Activated CD4-positive, alpha-beta T cell treated with anti-CD3 and anti-CD28 coated beads for 36 hours (primary cell): ENCODE measurements at places on chromosomes 4 and X. TPM values are rescaled to one million over a fixed set of nuclear protein-coding genes. Genes with fewer than 3 reads are reported as not detected.

JCHAIN gene
- not detected for total RNA-seq

GRCh38 chr4:55340266-55340665, 5.8 kb upstream of the SRD5A3 start:
- H3K4me1 ChIP-seq: peaks cover 25% of the 10 kb centered on the region
- DNase-seq: no peak
- H3K27me3 ChIP-seq: no peaks in the 10 kb centered on the region
- no peak overlapping the region for H3K4me3 ChIP-seq
- H3K36me3 ChIP-seq: no peaks in the 10 kb centered on the region

F9 gene
- not detected for total RNA-seq

GRCh38 chr4:93436000-93436626, 392.4 kb upstream of the ATOH1 start:
- H3K4me1 ChIP-seq: no peaks in the 10 kb centered on the region
- no peaks in the 10 kb centered on the region for H3K36me3 ChIP-seq
- DNase-seq: no peak
- no peak overlapping the region for H3K4me3 ChIP-seq
- H3K27me3 ChIP-seq: no peaks in the 10 kb centered on the region

- no peak overlapping the region for H3K27ac ChIP-seq
- no peaks in the 10 kb centered on the region for H3K4me1 ChIP-seq
- no peaks in the 10 kb centered on the region for H3K27me3 ChIP-seq
- H3K36me3 ChIP-seq: peaks cover 8% of the 10 kb centered on the region
- no peak overlapping the region for H3K4me3 ChIP-seq
- DNase-seq: no peak
These were observed 13.4 kb upstream of the CLCN4 start for GRCh38 chrX:10143071-10143983.

HELT gene
- total RNA-seq: not detected

KIAA1210 gene
- total RNA-seq: not detected

DNA sequence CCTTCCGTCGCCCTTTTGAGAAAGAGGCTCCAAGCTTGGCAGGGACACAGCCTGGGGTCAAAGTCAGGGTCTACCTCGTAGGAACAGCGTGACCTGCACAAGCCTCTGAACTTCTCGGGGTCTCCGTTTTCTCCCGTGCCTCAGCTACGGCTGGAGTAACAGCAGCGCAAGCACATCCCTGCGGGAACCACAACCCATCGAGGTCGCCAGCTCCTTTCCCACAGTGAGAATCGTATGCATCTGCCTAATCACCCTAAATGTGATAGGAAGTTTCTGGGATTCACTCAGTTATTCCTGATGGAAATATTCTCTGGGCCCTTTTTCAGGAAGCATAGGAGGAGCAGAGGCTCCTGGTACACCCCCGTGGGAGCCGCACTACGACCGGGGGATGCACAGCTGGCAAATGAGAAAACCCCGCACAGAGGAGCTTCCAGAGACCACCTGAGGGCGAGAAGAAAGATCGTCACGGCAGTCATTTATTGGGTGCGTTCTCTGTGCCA, 24.7 kb downstream of the PPP2R2C start:
- no peaks in the 10 kb centered on the region for H3K36me3 ChIP-seq
- peaks cover 10% of the 10 kb centered on the region for H3K27me3 ChIP-seq
- no peak overlapping the region for H3K4me3 ChIP-seq
- no peak overlapping the region for H3K27ac ChIP-seq

DNA sequence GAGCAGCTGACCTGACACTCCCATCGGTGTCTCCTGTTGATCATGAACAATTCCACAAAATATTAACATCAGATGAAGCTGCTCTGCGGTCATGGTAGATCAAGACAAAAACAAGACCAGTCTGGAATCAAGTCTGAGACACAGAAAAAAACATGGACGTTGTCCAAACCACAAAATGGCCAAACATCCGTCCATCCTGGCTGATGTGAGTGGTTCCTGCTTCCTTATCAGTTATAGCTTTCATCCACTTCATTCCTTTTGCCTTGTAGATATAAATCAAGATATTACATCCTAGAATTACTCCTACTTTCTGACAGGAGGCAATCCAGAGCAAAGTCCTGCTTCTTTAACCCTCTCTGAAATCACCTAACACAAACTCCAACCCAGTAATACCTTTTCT, 28.8 kb upstream of the PCSK1N start:
- no peaks in the 10 kb centered on the region for H3K4me1 ChIP-seq
- no peak overlapping the region for H3K4me3 ChIP-seq
- peaks cover 2% of the 10 kb centered on the region for H3K27me3 ChIP-seq

DNA sequence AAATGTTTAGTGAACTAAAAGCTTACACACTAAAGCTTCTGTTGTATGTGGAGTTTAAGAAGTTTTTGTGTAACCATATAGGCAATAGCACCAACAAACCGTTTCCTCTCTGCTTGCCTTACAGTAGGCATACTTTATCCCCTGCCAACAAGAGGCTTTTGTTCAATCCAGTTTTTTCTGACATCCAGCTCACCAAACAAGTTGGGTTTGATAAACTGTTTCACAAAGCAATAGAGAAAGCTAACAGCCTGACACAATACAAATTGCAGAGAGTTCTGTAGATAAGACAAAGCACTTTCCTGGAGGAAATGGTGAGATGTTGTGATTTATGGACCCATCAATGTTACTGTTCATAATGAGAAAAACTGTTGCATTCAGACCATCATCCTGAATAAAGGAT, 53.8 kb downstream of the PACRGL start:
- H3K4me1 ChIP-seq: no peaks in the 10 kb centered on the region
- DNase-seq: no peak
- peaks cover 6% of the 10 kb centered on the region for H3K36me3 ChIP-seq
- H3K27ac ChIP-seq: no peak overlapping the region
- no peaks in the 10 kb centered on the region for H3K27me3 ChIP-seq
- no peak overlapping the region for H3K4me3 ChIP-seq

DNA sequence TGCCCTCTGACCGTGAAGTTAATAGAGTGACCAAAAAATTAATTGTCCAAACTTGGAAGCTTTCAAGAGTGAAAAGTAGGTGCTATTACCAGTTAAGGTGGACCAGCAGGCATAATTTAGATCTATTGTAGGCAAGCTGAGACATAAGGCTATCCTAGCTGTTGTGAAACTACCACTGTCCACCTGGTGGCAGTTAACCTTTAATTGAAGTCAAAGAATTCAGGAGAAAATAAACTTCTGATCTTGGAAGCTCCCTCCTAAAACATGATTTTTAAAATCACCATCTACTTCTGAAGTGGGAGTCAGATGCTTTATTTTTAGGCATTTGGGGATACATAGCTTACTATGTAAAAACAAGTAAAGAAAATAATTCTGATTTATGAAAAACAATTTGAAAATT, 636.3 kb upstream of the HTR2C start:
- no peak for DNase-seq
- no peak overlapping the region for H3K4me3 ChIP-seq
- no peak overlapping the region for H3K27ac ChIP-seq
- no peaks in the 10 kb centered on the region for H3K27me3 ChIP-seq
- H3K36me3 ChIP-seq: no peaks in the 10 kb centered on the region

EDA2R gene
- total RNA-seq: 0.93 TPM

- peaks cover 1% of the 10 kb centered on the region for H3K27me3 ChIP-seq
- no peaks in the 10 kb centered on the region for H3K4me1 ChIP-seq
- H3K27ac ChIP-seq: no peak overlapping the region
- H3K36me3 ChIP-seq: no peaks in the 10 kb centered on the region
- peak; percentile 11 for DNase-seq
These were observed 91.4 kb downstream of the STK32B start for GRCh38 chr4:5142726-5143125.

DNA sequence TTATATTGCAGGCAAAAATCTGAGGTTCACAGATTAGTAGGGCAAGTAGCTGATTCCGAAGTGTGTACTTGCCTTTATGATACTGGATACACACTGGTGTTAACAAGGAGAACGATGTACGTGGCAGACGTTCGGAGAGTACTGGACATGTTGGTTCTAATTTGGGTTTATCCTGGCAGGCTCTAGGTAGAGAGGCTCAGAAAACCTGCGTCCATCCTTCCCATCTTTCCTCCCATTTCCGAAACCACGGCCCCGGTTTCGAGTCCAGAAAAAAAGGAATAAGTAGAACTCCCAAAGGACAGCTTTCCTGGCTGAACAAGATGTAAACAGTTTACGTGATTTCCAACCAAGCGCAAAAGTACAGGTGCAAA, 351 bp upstream of the SLC30A9 start:
- H3K4me3 ChIP-seq: peak overlapping the region; percentile 93
- H3K27ac ChIP-seq: peak overlapping the region; percentile 97
- H3K36me3 ChIP-seq: peaks cover 7% of the 10 kb centered on the region
- H3K27me3 ChIP-seq: no peaks in the 10 kb centered on the region
- no peak for DNase-seq

- DNase-seq: no peak
- no peaks in the 10 kb centered on the region for H3K4me1 ChIP-seq
- no peaks in the 10 kb centered on the region for H3K27me3 ChIP-seq
- no peak overlapping the region for H3K4me3 ChIP-seq
These were observed 1216.3 kb upstream of the ADGRL3 start for GRCh38 chr4:59983852-59984251.

DNA sequence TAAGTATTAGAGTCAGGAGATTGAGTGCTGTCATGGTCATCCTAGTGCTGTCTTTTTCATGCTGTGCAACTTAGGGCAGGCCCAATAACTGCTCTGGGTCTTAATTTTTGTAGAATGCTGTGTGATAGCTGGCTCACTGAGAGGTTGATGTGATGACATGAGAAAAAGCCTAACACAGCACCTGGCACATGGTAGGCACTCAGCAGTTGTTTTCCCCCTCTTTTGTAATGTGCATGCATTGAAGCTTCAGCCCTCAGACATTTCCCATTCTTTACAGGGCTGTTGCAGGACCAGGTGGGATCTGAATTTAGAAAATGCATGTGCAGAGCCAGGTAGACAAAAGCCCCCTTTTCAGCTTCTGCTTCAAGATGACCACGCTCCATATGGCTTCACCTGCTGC, 44.1 kb upstream of the SOX3 start:
- H3K4me1 ChIP-seq: no peaks in the 10 kb centered on the region
- DNase-seq: no peak
- H3K4me3 ChIP-seq: no peak overlapping the region
- H3K36me3 ChIP-seq: no peaks in the 10 kb centered on the region

GRCh38 chr4:88765729-88766128, 68.1 kb upstream of the NAP1L5 start:
- H3K4me3 ChIP-seq: no peak overlapping the region
- no peak overlapping the region for H3K27ac ChIP-seq
- no peaks in the 10 kb centered on the region for H3K36me3 ChIP-seq
- no peaks in the 10 kb centered on the region for H3K27me3 ChIP-seq
- H3K4me1 ChIP-seq: no peaks in the 10 kb centered on the region
- DNase-seq: no peak

CHRDL1 gene
- not detected for total RNA-seq

DNA sequence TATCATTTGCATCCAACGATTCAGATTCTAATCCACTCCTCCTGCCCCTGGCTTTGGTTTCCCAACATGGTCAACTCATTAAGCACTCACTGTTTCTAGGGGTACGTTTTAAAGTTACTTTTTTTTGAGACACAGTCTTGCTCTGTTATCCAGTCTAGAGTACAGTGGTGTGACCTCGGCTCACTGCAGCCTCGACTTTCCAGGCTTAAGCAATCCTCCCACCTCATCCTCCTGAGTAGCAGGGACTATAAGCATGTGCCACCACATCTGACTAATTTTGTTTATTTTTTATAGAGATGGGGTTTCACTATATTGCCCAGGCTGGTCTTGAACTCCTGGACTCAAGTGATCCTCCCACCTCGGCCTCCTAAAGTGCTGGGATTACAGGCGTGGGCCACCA, 48.9 kb downstream of the TMEM156 start:
- H3K4me3 ChIP-seq: no peak overlapping the region
- H3K4me1 ChIP-seq: peaks cover 79% of the 10 kb centered on the region
- peak overlapping the region; percentile 79 for H3K27ac ChIP-seq

DNA sequence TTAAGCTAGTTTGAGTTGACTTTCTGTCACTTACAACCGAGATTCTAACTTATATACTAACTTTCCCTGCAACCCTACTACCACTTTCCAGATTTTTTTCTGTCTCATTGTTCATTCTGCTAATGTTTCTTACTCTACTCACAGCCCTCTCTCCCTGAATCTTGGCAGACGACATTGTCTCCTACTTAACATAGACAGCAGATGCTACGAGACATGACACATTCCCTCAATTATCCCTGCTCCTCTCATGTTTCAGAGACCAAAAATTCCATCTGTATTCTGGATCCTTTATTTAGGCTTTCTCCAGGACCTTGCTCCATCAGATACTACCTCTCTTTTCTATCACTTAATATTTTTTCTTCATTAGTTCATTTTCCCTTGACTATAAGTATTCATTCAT, 379.1 kb upstream of the TEX13C start:
- H3K27ac ChIP-seq: no peak overlapping the region
- H3K4me1 ChIP-seq: no peaks in the 10 kb centered on the region
- no peak for DNase-seq
- no peaks in the 10 kb centered on the region for H3K36me3 ChIP-seq
- no peak overlapping the region for H3K4me3 ChIP-seq

- H3K36me3 ChIP-seq: no peaks in the 10 kb centered on the region
- no peak overlapping the region for H3K27ac ChIP-seq
- DNase-seq: no peak
- no peaks in the 10 kb centered on the region for H3K4me1 ChIP-seq
- H3K4me3 ChIP-seq: no peak overlapping the region
These were observed 63.2 kb downstream of the QDPR start for GRCh38 chr4:17448689-17449088.

- H3K4me1 ChIP-seq: no peaks in the 10 kb centered on the region
- H3K27ac ChIP-seq: no peak overlapping the region
- H3K36me3 ChIP-seq: peaks cover 3% of the 10 kb centered on the region
- H3K27me3 ChIP-seq: no peaks in the 10 kb centered on the region
- no peak overlapping the region for H3K4me3 ChIP-seq
- no peak for DNase-seq
These were observed 19.9 kb downstream of the MAN2B2 start for GRCh38 chr4:6594826-6595355.

DNA sequence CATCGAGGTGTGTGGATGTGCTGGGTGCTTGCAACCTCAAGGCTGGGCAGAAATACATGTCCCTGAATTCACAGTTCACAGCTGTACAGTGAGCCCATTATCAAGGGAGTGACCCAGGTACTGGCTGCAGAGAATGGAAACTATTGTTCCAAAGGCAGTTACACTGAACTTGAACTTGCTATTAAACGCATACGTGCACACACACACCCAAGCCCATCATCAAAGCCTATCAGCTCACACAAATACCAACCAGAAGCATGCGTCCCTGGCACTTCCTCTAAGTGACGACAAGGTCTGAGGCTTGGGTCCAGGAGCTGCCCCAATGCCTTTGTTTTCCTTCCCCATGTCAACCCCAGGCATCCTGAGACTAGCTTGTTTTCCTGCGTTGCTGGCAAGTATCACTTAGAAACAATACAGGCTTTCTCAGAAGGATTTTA, 88.6 kb downstream of the IRF2 start:
- H3K36me3 ChIP-seq: peaks cover 38% of the 10 kb centered on the region
- no peak overlapping the region for H3K4me3 ChIP-seq
- no peaks in the 10 kb centered on the region for H3K27me3 ChIP-seq
- H3K27ac ChIP-seq: peak overlapping the region; percentile 22

- H3K4me3 ChIP-seq: no peak overlapping the region
- H3K27ac ChIP-seq: no peak overlapping the region
- no peaks in the 10 kb centered on the region for H3K36me3 ChIP-seq
- no peaks in the 10 kb centered on the region for H3K4me1 ChIP-seq
These were observed 17.9 kb upstream of the PGRMC1 start for GRCh38 chrX:119218198-119218597.

DUX4 gene
- not detected for total RNA-seq
